Activated CD4-positive, alpha-beta T cell treated with anti-CD3 and anti-CD28 coated beads for 24 hours (primary cell): ENCODE measurements at places on chromosomes 4 and X.

- no peak for DNase-seq
Observed at GRCh38 chr4:43564591-43564990, 672.1 kb downstream of the GRXCR1 start.

GRCh38 chr4:184845367-184846021 lies 19.7 kb upstream of the ACSL1 start:
- DNase-seq, result no peak

DNA sequence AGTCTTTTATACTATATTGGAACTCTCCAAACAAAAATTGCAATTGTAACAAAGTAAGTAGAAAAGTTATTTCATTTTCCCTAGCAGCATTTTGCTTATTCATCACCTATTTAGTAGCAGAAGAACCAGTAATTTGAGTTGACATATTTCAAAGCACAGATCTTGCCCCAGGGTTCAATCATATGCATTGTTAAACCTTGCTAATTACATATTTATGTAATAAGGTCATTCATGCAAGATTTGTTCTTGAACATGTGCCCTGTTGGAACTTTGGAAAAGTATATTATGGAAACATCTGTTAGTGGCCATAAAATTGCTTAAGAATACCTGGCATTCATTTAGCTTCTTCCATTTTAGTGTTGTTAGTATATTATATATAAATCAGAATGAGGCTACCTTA lies 191.7 kb downstream of the TLL1 start:
- no peak for DNase-seq

GRCh38 chr4:53007024-53007423 lies 144.9 kb downstream of the RASL11B start:
- DNase-seq, result no peak

DNA sequence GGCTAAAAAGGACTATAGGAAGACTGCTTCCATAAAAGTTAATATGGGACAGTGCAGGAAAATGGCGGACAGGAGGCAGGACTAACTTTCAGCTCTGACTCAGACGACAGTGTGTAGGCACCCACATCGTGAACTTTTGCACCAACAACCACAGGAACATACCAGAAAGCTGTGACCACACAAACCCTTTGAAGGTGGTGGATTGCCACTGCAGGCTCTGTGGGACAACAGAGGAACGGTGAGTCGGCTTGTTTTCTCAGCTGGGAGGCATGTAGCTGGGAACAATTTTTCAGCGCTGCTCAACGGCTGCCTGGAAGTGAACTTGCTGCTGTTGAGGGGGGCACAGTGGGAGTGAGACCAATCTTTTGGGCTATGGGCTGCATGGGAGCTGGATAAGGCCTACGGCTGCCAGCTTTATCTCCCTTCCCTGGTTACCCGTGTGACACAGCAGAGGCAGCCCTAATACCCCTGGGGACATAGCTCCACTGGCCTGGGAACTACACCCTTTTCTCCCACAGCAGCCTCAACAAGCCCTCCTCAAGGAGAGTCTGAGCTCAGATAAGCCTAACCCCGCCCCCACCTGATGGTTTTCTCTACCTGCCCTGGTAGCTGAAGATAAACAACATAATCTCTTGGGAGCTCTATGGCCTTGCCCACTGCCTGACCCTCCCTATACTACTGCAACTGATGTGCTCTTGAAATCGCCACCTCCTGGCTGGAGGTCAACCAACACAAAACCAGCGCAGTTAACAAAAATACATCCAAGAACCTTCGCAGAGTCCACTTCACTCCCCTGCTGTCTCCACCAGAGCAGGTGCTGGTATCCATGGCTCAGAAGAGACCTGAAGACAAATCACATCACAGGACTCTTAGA lies 1537.0 kb downstream of the C4orf33 start:
- no peak for DNase-seq

- no peak for DNase-seq
Observed at GRCh38 chrX:9911487-9911886, 55.7 kb upstream of the CLDN34 start.

GRCh38 chr4:116387937-116388474 lies 697.4 kb downstream of the TRAM1L1 start:
- DNase-seq, result no peak

DNA sequence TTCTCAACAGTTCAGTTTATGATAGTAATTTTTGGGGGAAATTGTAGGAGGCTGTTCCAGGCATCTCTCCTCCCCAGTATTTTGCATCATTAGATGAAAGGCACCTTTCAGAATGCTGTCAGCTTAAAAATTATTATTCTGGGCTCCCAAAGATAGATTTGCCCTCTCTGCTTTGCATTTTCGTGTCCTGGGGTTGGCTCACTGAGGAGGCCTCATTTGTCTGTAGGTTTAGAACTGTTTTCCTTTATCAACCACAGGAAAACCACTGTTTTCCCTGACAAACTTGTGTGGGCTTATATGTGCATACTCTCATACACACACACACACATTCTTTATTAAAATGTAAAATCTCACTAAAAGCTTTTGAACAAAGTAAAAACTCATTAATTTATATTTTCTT lies 197.2 kb upstream of the VCX3A start:
- no peak for DNase-seq

- no peak for DNase-seq
Observed at GRCh38 chr4:77950203-77950602, 87.6 kb downstream of the MRPL1 start.

DNA sequence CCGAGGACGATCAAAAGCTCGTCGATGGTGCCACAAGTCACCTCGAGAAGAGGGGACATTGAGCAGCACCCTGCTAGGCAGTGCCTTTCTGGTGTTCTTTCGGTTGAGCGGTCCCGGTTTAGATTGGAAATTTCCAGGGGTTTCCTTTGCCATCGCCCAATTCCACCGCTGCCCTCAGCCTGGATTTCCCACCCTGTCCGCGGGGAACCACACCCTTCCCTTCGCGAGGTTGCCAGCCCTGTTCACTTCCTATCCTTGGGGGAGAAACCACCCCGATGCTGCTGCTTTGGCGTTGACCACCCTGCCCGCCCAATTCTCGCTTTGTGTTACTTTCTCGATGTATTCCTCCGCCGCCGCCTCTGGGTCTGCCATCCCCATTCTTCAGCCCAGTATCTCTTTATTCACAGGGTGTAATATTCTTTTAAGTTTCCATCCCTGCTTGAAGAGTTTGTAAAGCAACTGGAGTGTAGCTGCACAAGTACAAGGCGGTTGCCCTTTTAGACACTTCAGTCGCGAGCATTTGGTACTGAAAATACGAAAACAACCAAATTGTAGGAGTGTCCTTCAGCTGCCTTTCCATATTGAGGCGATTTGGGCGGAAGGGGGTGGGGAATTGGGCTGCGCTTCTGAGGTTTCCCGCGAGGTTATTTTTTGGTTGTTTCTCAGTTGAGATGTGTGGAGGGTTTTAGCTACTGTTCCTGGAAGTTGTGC lies 1.1 kb downstream of the OGT start:
- peak; percentile 43 for DNase-seq

DNA sequence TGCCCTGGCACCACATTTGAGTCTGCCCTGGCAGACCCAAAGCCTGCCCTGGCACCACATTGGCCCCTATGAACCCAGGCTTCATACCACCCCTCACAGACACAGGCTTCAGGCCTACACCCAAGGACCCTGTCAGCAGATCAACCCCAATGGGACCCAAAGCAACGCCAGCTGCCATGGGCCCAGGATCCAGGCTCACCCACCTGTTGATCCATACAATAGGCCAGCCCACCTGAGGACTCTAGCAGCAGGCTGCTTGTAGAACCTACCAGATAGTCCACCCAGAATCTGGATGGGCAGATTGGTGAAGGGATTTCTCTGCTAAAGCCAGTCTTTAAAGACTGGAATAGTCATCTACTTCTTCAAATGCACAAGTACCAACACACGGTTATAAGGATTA lies 114.4 kb downstream of the LAS1L start:
- DNase-seq, result no peak

GRCh38 chrX:17527135-17527701 lies 152.2 kb downstream of the NHS start:
- DNase-seq, result no peak

DNA sequence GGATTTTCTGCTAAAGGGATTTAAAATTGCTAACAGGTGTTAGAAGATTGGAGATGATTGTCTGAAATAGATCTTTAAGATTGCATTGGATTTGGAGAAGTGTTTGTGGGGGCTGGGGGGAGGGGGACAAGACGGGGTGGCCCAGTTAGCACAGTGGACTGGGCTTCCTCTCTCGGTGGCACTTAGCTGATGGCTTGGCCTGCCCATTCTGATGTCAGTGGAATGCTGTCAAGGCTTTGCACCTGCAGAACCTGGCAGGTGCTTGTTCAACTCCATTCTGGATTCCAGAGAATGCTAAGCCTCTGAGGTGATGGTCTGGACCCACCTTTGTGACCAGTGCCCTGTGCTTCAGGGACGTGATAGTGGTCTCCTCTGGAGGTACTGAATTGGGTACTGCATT lies 43.7 kb downstream of the ADD1 start:
- no peak for DNase-seq

DNA sequence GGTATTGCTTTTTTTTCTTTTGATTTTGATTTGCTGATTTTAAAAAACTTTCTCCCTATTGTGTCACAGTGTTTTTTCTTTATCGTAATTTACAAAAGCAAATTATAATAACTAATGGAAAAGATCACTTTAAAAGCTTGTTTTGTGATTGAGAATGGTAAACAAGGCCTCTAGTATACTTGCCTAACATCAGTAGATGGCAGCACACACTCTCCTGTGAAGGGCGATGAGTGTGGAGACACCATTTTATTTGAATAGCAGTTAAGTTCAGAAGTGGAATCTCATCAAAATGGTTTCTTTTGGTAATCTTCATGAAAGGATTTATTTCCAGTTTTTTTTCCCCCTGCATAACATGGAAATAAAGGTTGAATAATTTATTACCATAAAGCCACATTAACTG lies 72.3 kb downstream of the PAK3 start:
- DNase-seq, result no peak

GRCh38 chr4:156138781-156139280 lies 185.2 kb upstream of the CTSO start:
- no peak for DNase-seq

DNA sequence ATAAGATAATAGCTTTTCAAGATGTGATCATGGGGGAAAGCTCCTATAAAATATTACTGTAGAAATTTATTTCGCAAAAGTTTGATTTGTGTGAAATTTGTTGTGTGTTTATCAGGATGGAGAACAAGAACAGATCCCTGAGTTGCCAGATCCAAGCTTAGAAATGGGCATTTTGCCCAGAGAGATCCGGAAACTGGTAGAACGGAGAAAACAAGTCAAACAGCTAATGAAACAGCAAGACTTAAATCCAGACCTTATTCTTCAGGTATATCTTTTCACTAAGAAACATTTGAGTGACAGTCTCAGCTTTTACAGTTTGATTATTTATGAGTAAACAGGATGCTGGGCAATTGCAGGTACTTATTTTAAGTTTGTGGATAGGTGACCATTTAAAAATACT lies 54.5 kb downstream of the POLA1 start:
- no peak for DNase-seq

DNA sequence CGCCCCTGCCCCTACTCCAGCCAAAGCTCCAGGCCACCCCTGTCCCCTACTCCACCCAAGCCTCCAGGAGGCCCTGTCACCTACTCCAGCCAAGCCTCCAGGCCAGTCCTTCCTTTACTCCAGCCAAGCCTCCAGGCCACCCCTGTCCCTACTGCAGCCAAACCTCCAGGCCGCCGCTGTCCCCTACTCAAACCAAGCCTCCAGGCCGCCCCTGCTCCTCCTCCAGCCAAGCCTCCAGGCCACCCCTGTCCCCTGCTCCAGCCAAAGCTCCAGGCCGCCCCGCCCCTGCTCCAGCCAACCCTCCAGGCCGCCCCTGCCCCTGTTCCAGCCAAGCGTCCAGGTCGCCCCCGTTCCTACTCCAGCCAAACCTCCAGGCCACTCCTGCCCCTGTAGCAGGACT lies 5.1 kb upstream of the ASMT start:
- no peak for DNase-seq

DNA sequence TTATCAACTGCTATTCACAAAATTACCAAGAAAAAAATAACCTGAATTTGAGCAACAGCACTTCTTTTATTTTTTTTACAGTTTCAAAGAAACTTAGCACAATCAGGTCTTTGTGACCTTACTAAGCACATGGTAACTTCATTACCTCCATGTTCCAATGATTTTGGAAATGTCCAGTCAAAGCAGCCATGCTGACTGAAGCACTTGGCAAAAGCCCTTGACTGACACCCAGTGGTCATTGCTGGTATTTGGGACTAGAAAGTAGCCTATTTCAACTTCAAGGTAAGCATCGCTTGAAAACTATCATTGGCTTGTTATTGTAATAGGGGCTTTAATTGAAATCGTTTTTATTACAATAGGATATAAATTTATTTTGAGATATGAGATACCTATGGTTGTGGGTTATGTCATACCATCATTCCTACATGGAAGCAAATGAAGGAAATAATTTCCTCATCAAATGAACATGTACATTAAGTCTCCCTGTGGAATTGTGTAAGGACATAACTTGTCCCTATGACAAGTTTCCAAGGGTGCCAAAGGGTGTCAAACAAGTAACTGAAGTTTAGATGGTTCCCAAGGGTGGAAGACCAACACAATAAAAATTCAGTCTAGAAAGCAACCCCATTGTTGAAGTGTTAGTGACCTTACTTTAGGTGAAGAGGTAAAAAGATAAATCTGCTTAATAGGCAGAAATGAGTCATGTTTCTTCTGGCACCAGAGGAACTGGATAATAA lies 15.2 kb upstream of the ANXA10 start:
- peak; percentile 5 for DNase-seq

GRCh38 chr4:74539044-74539790 lies 94.3 kb downstream of the AREG start:
- DNase-seq, result no peak

DNA sequence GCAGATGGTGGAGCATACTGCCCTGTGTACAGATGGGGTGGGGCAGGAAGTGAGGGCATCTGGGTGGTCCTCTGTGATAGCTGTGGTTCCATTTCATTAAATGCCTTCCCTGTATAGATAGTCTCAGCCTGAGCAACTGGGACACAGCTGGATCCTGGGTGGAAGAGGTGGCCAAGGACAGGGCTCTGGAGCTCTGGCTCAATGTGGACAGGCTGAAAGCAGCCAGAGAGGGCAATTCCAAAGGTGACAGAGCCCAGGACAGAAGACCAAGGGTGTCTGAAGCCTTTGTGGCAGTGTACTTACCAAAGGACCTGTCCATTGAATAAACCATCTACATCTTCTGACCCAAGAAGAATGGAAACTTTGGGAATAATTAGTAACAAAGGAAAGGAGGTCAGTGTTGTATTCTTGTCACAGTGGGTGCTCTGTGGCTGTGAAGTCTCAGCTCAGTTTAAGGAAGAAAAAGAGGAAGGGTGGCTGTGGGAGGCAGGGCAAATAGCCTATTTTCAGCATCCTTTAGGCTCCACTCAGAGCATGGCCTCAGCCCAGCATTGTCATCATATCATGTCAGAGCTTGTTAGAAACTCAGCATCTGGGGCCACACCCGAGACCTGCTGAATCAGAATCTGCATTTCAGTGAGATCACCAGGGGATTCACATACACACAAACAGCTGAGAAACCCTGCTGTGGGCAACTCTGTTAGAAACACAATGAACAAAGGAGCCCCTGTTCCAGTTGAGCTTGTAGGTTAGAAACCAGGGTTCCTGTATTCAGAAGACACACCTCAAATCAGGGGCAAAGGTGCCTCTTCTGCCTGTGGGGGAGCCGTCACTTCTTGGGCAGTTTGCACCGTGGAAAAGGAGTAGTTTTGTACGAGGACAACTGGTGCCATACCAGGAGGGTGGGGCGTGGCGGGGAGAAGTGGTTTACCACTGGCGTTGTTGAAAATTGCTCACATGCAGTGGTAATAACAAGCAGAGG lies 168.6 kb downstream of the PTTG2 start:
- DNase-seq, result peak; percentile 57

GRCh38 chr4:168924667-168925066 lies 85.4 kb downstream of the CBR4 start:
- no peak for DNase-seq
